ENCODE measurements at places on chromosomes 3 and 15.

- DNase-seq = no peak
Measured at GRCh38 chr15:52362497-52362896, 66.9 kb upstream of the MYO5C start.

DNA sequence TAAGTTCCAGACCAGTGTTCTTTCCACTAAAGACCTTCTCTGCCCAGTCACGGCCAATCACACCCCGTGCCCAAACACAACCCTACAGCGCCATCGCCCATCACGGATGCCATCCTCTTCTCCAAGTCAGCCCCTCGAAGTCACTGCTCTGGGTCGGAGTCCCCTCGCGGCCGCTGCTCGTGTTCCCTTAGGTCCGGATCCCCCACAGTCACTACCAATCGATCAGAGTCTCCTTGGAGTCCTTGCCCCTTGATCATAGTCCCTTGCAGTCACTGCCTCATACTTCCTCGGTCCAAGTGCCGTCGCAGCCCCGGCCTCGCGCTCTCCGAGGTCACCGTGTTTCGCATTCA, 461 bp downstream of the PCYT1A start:
- peak; percentile 28 for DNase-seq

DNA sequence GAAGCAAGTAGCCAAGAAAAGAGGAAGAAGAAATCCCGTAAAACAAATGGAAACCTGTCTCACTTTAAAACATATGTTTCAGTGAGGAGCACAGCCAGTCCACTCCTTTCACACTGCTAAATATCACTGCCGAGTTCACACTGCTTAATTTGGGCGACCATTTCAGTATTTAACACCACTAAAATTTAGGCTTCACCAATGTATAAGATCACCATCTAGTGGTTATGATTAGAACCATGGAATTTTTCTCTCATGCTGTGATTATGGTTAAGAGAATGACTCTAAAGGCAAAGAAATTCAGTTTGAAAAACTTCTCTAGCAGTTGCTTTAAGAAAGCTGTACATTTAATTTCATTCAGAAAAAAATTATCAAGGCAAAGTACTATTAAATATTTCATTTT, 16.6 kb downstream of the SLC4A7 start:
- no peak for DNase-seq

GRCh38 chr3:172270557-172271166, 177.6 kb downstream of the GHSR start:
- no peak for DNase-seq

- DNase-seq = no peak
Measured at GRCh38 chr3:86379280-86379679, 611.7 kb downstream of the VGLL3 start.

GRCh38 chr15:60091157-60091556, 87.0 kb downstream of the FOXB1 start:
- no peak for DNase-seq

DNA sequence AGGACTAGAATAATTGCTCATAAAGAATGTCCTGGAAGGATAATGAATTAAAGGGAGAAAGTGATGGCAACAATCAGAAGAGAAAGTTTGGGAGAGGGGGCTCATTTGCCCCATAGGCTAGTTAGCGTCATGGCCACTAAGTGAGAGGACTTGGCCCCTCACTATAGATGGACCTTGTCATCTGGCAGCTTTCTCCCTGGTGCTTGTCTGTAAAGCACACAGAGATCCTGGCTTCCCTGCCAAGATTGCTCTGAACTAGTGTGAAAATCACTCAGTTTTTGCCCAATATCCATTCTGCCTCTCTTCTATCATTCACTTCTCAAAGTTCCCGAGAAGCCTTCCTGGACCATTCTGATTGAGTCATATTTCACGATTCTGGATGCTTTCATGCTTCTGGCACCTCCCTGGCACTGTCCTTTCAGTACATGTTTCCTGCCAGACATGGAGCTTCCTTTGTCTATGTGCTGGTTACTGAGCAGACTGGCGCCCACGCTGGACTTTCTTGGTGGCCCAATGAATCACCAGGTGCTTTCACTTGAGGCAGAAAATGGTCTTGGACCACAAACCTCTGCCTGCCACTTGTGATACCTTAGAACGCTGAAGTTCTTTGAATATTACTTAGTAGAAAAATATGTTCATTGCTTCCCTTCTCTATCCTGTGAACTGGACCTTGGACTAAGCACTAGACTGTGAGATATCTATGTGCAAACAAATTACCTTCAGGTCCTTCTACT, 709.6 kb upstream of the CFAP20DC start:
- peak; percentile 52 for DNase-seq

DNA sequence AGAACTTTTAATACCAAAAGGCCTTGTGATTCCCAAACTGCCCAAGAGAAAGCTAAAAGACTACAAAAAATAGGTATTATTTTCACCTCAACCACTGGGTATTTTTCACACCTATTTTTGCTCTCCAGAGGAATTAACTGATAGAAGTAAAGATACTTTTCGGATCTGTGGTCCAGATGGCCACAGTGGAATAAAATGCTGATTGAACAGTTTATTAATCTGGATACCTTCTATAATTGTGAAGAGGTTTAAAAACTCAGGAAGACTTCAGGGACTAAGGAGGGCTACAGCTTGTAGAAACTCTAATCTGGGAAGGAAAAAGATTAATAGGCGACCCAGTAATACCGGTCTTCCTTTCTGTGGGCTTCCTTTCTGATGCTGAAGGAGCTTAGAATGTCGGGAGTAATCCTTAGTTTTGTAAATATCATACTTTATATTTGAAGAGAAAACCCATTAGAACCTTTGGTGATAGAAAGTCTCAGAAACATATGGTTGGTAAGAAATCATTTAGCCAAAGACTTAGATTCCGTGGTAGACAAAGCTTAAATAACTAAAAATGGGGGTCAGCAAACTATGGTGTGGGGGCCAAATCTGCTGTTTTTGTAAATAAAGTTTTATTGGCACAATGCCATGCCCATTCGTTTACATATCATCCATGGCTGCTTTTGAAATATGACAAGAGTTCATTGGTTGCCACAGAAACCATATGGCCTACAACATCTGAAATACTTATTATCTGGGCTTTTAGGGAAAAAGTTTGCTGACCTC, 47.8 kb downstream of the TTC23 start:
- DNase-seq = no peak

DNA sequence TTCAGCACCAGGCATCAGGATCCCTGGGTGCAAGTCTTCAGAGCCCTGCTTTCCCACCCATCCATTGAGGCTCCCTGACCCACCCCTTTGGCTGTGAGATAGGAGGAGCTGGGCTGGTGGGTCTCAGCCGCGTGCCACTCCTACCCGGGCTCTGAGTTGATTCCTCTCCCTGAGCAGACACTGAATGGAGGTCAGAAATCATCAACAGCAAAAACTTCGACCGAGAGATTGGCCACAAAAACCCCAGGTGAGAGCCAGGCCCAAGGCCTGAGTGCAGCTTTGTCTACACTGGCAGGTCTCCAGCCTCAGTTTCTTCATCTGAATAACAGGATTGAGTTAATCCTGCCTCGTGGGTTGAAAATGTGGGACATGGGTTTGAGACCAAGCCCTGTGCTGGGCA, 7.8 kb downstream of the TMEM43 start:
- no peak for DNase-seq

GRCh38 chr3:73733746-73734145, 109.0 kb upstream of the PDZRN3 start:
- DNase-seq = no peak

GRCh38 chr3:155233213-155233612, 60.3 kb downstream of the STRIT1 start:
- DNase-seq = no peak

DNA sequence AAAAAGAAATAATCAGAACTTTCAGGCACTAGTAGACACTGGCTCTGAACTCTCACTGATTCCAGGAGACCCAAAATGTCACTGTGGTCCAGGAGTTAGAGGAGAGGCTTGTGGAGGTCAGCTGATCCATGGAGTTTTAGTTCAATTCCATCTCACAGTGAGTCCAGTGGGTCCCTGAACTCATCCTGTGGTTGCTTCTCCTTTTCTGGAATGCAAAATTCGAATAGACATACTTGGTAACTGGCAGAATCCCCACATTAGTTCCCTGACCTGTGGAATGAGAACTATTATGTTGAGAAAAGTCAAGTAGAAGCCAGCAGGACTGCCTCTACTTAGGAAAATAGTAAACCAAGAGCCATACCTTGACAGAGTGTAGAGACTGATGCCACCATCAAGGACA, 87.3 kb upstream of the OXTR start:
- DNase-seq = no peak

GRCh38 chr15:42149493-42150218, 6.8 kb downstream of the PLA2G4F start:
- no peak for DNase-seq

DNA sequence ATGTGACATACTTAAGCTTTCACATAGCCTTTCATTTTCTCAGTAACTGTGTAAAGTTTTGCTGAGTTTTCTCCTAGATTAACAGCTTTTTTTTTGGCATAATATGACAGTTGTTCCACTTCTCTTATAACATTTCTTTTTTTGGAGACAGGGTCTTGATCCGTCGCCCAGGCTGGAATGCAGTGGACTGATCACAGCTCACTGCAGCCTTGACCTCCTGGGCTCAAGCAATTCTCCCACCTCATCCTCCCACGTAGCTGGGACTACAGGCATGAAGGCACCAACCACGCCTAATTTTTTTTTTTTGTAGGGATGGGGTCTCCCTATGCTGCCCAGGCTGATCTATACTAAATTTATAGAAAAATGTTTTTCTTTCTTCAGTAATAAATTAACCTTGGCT, 30.1 kb downstream of the DLG1 start:
- no peak for DNase-seq

GRCh38 chr3:81302045-81302444, 459.4 kb downstream of the GBE1 start:
- DNase-seq = peak; percentile 7

GRCh38 chr3:60246361-60246760, 1004.9 kb downstream of the FHIT start:
- no peak for DNase-seq

- DNase-seq = no peak
Measured at GRCh38 chr15:89332446-89332845, 2.2 kb downstream of the POLG start.

GRCh38 chr15:59329570-59330350, 42.9 kb downstream of the MYO1E start:
- DNase-seq = no peak

GRCh38 chr3:123405021-123405420, 43.9 kb downstream of the ADCY5 start:
- no peak for DNase-seq

GRCh38 chr3:127803619-127804018, 18.7 kb downstream of the MGLL start:
- no peak for DNase-seq

- peak; percentile 29 for DNase-seq
Measured at GRCh38 chr3:142586803-142587406, 8.4 kb upstream of the ATR start.

DNA sequence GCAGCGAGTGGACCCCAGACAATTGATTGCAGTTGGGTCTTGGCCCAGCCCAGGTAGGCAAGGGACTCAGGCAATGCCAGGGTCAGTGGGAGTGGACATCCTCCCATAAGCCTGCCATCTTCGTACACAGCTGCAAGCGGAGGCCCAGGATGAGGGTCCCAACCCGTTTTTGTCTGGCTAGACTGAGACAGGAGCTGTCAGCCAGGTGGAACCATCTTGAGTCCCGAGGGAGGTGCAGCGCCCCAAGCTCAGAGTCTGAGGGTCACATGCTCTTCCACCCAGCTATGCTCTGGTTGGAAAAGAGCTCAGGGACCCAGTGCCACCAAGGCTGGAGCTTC, 22.6 kb upstream of the IP6K2 start:
- no peak for DNase-seq

DNA sequence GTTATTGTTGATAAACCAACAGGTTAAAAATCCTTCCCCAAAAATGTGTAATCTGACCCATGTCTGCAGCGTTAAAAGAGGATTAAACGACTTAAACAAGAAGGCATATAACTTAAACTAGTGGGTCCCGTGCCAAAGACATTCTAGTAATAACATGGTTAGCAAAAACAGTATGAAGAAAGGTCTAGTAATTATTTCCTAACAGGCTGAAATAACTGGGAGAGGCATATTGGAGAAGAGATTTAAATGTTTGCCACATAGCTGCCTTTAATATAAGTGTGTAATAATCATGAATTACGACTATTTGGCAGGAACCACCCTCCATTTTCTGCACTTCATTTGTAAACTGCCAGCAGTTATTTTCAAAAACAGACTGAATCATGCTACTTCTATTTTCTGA, 67.7 kb upstream of the CSPG5 start:
- DNase-seq = no peak

GRCh38 chr3:40994611-40995010, 204.7 kb upstream of the CTNNB1 start:
- no peak for DNase-seq

GRCh38 chr3:135082706-135083105, 287.6 kb downstream of the EPHB1 start:
- no peak for DNase-seq

GRCh38 chr15:29612096-29612495, 210.2 kb downstream of the TJP1 start:
- DNase-seq = no peak

GRCh38 chr3:23519314-23520208, 286.2 kb upstream of the UBE2E1 start:
- DNase-seq = no peak

GRCh38 chr3:12352755-12353154, 63.9 kb downstream of the PPARG start:
- DNase-seq = no peak

- no peak for DNase-seq
Measured at GRCh38 chr15:101599091-101599490, 53.1 kb downstream of the TM2D3 start.

GRCh38 chr3:132784502-132785025, 62.4 kb upstream of the NPHP3 start:
- DNase-seq = no peak

GRCh38 chr3:12349895-12350811, 61.3 kb downstream of the PPARG start:
- no peak for DNase-seq

DNA sequence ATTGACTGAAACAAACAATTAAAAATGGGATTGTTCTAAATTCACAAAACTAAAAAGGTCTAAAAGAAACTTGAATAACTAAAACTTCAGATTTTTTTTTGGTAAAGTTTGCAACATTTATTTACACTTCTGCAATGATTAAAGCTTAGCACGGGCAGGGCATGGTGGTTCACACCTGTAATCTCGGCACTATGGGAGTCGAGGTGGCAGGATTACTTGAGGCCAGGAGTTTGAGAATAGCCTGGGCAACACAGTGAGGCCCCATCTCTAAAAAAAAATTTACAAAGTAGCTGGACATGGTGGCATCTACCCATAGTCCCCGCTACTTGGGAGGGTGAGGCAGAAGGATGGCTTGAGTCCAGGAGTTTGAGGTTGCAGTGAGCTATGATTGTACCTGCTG, 31.6 kb downstream of the TLNRD1 start:
- no peak for DNase-seq

- no peak for DNase-seq
Measured at GRCh38 chr3:170564664-170565063, 21.2 kb downstream of the SLC7A14 start.
